ENCODE measurements at places on chromosomes 2 and 18.

- DNase-seq = no peak
Measured at GRCh38 chr2:212414767-212415211, 123.8 kb downstream of the ERBB4 start.

DNA sequence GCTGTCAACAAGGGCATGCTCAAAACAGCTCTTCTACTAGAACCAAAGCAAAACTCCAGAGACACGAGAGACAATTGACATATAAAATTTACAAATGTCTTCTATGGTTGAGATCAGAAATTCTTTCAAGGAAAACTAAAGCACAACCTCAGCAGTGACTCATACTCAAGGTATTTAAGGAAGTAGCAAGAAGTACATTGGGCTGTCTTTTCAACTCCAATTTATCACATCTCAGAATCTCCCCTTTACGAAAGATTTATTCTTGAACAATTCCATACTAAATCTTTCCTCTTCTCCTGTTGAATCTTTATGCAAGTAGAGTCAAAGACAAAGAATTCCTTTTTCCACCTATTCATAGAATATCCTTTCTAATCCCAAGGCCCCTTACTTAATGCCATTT is 324.0 kb downstream of the IRS1 start:
- DNase-seq = no peak

DNA sequence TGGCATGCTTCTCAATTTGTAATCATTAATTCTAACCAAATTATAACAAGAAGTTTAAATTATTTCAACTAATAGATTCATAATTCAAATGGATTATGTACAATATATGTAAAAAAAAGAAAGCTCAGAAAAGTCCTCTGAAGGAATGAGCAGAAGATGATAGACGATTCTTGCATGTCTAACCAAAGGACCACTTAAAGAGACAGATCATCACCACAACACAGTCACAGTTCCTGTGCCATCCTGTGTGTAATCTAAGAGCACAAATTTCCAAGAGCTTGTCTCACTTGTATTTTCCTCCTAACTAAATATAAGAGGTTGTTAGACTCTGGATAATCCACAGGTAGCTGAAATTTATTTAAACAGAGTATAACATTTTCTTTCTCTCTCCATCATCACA is 122.3 kb upstream of the CD226 start:
- DNase-seq = no peak

DNA sequence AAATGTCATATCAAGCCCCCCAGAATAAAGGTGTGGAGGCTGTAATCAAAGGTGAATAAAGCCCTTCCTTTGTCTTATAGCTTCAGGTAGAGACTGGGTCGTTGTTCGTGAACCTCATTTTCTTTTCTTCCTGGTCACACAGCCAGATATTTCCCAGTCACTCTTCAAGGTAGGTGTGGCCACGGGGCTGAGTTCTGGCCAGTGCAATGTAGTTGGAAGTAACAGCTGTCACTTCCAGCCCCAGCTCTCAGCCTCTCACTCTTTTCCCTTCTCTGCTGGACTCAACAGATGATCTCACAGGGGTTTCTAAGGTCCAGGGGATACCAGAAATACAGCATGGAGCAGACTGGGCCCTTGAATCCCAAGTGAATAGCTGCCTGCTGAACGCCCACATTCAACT is 15.8 kb upstream of the TRPM8 start:
- no peak for DNase-seq

DNA sequence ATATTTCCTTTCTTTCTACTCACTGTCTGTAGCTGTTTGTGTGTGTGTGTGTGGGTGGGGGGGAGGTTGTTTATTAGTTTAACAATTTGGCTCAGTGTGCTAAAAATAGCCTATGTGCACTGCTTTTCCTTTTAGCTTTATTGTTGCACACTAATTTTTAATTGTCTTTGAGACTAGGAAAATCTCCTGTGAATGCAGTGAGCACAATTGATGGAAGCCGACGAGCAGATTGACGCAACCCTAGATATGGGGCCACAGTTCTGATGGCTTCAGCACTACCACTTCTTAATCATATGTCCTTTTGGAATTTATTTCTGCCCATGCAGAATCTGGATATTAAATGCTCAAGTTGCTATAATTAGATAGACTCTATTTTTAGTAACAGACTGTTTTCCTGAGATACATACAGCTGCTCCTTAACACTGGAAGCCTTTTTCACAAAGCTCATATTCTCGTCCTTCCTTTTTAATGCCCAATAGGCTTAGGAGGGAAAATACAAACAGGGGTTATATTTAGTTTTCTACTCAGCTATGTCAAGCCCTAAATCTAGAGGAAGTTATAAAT is 109.1 kb downstream of the IRS1 start:
- DNase-seq = no peak

GRCh38 chr2:176976736-176977685 is 235.6 kb upstream of the HNRNPA3 start:
- DNase-seq = no peak

DNA sequence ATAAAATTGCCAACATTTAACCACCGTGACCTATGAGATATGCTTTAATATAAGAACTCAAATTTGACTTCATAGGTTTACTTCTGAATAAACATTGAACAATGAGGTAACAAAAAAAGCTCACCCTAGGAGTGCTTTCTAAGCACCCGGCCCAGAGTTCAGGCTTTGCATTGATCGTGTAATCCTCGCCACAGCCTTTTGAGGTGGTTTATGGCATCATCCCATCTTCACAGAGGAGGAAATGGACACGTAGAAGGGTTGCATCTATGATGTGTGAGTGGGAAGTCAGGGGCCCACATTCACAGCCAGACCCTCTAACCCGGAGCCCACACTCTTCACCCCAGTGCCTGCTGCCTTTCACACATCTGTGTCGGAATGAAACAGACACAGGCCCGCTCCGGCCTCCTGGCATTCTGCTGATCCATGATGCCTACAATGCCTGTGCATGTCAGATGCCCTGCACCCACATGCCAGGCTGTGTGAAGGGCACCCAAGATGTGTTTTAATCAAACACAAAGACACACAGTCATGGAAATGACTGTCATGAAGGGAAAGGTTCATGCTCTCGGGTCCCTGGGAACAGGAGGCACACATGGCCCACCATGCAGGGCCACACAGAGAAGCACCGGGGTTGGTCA is 48.6 kb upstream of the RPL31 start:
- DNase-seq = no peak

GRCh38 chr2:150168595-150169236 is 318.8 kb downstream of the RND3 start:
- no peak for DNase-seq

- no peak for DNase-seq
Measured at GRCh38 chr2:147076634-147077033, 768.2 kb upstream of the ACVR2A start.

GRCh38 chr2:119218478-119219064 is 5.1 kb upstream of the STEAP3 start:
- DNase-seq = peak; percentile 55

GRCh38 chr2:67156796-67157195 is 240.3 kb upstream of the ETAA1 start:
- DNase-seq = no peak

GRCh38 chr18:8818982-8819381 is 113.6 kb downstream of the MTCL1 start:
- no peak for DNase-seq

DNA sequence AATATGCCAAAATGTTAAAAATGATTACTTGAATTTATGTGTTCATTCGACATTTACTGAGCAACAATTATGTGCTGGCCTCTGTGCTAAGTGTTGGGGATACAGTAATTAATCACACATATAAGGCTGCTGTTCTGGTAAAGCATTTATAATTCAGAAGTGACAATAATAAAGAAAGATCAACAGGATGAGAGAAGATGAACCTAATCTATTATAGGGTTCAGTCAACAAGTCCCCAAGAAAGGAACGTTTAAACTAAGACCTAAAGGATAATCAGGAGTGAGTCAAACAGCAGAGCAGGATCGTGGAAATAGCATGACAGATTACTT is 60.1 kb upstream of the COX7A2L start:
- DNase-seq = no peak

DNA sequence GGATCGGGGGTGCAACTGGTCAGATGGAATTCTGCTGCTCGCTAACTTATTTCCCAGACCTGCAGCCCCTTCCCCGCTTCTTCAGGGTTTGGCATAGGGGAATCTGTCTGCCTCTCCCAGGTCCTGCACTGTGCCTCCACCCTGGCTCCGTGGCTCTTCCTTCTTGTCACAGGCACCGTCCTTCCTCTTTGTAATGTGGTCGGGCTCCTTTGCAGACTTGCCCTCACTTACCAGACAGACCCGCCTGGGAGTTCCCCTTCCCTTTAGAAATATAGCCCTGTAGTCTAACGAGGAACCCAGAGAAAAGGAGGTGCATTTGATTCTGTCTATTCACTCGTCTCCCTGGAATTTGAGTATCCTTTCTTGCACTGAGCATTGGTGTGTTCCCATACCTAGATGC is 63.9 kb upstream of the PAX8 start:
- DNase-seq = peak; percentile 79

DNA sequence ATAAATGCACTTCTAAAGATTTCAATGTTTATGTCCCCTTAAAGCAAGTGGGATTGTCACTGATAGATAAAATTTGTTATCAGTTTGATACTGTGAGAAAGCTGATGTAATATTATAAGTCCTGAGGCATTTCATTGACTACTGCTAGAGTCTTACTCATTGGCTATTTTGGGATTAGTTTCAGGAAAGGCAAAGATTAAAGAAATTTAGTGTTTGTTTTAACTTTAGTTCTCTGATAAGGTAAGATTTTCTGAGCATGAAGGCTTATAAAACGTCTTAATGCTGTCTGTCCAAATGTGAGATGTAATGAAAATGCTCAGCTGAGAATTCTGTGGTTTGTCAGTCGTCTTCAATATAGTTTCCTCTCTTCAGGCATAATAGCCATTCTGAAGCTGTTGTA is 886.4 kb upstream of the CDH2 start:
- DNase-seq = no peak

DNA sequence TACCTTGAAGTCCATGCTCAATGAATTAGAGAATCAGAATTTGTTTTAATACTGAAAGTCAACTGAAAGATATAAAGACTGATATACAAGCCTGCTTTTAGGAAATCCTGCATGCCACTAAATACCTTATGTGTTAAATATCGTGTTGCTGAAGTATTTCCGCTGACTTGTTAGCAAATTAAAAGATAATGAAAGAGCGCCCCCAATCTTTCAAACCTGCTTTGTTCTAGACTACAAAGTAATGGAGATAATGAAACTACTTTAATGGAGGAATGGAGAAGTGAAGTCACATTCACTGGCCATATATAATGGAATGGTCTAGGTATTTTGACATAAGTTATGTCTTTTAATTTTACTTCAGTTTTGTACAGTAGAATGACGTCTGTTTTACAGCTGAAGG is 95.7 kb downstream of the ASXL3 start:
- DNase-seq = no peak

DNA sequence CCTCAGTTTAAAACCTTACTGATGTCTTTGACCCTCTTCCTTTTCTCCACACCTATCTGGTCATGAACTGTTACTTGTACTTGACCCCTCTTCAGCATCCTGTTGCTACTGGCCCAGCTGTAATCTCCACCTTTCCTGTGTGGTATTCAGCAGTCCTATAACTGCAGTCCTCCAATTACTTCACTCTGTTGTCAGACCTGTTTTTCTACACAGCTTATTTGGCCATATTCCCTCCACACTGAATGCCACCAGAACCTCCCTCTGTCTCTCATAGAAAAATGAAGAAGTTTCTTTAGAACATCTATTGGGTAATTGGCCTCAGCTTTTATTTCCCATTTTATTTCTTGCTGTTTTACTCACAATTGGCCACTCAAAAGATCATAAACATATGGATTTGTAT is 155.4 kb downstream of the ASXL3 start:
- no peak for DNase-seq

DNA sequence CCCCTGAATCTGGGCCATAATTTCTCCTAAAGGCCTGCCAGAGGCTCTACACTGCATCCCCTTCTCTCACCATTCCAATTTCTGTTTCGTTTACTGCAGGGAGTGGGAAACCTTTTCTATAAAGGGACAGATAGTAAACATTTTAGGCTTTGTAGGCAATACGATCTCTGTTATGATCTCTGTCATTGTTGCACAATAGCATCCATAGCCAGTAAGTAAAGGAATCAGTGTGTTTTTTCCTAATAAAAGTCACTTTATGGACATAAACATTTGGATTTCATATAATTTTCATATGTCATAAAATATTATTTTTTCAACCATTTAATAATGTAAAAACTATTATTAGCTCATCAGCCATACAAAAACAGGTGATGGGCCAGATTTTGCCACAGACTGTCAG is 531.7 kb downstream of the DSC3 start:
- DNase-seq = no peak

- no peak for DNase-seq
Measured at GRCh38 chr2:235497096-235497495, 3.3 kb downstream of the AGAP1 start.

GRCh38 chr2:37367984-37368383 is 23.6 kb downstream of the QPCT start:
- DNase-seq = no peak

DNA sequence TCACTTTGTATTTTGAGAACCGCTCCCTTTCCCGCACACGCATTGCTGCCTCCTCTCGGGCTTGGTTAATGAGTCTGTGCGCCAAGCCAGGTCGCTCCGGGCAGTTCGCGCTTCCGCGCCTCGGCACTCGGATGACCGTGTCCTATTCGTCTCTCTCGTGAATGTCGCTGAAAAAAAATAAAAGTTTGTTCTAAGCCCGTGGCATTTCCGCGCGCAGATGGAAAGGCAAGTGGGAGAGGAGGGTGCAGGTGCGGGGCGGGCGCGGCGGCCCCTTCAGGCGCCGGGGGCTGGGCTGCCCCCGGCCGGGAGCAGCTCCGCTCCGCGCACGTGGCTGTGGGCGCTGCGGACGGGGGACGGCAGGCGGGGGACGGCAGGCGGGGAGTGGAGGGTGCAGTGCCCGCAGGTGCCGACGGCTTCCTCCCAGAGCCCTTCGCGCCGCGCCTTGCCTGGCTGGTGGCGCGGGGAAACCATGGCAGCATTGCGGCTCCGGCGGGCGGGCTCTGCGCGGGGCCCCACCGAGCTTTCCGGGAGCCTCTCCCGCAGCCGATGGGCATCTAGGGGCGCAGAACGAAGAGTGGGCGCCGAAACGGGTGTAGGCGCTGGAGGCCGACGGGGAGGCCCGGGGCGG is 159.6 kb upstream of the SIX2 start:
- no peak for DNase-seq

GRCh38 chr2:164697688-164698461 is 76.6 kb upstream of the GRB14 start:
- peak; percentile 10 for DNase-seq

DNA sequence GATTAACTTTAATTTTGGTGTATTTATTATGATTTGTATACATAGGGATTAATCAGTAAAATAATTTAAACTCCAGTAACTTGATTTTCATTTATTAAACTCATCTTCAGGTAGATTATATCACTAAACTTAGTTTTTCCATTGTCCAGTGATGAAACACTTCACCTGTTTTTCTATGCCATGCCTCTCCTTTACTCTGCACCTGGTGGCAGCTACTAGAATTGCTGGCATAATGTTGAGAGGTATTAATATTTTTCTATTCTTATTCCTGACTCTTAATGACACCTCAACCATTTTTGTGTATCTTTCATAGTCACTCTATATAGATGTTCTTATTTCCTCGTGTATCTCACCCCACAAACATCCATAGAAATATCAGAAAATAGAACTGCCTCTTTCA is 940.3 kb upstream of the CRIM1 start:
- DNase-seq = no peak

- no peak for DNase-seq
Measured at GRCh38 chr2:46293466-46293865, 3.7 kb upstream of the EPAS1 start.

All from suppressor macrophage treated with lipopolysaccharide for 4 hours (primary cell).